ENCODE measurements at places on chromosomes 16 and 17. TPM values are rescaled to one million over a fixed set of nuclear protein-coding genes. Genes with fewer than 3 reads are reported as not detected.

- peak; percentile 92 for DNase-seq
Observed at GRCh38 chr16:69131839-69132423, 457 bp downstream of the CHTF8 start.

The GEMIN4 gene
- 19.9 TPM for total RNA-seq

GRCh38 chr16:89412811-89413210 lies 77.5 kb downstream of the ANKRD11 start:
- peak; percentile 77 for DNase-seq

DNA sequence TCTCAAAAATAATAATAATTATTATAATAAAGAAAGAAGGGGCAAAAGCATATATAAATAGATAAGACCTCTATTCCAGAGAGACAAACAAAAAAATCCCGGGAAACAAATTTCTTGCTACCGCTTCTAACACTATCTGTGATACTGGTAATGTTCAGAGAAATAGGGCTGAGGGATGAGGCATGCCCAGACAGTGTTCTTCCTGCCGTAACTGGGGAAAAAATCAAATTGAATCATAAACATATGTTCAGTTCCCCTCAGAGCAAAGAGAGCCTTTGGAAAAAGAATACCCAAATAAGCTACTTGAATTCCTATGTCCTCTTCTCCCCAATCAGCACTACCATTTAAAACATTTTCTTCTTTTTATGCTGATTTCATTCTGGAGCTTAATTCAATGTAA lies 688.0 kb downstream of the KCNJ2 start:
- no peak for DNase-seq

DNA sequence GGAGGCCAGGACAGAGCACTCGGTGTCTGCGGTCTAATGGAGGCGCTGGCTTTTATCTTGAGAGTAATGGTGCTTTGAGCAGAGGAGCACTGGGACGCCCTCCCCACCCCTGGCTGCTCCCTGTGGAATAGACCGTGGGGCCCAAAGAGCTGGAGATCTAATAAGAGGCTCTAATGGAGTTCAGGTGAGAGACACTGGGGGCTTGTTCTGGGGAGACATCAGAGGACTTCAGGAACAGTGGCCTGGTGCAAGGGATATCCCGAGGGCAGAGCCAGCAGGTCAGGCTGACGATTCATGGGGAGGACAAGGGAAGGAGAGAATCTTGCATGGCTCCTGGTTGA lies 9.5 kb upstream of the KRT19 start:
- DNase-seq: no peak

GRCh38 chr17:33390479-33391176 lies 97.5 kb upstream of the ASIC2 start:
- no peak for DNase-seq

The TMEM235 gene
- total RNA-seq: not detected

The TMEM100 gene
- 1.4 TPM for total RNA-seq

DNA sequence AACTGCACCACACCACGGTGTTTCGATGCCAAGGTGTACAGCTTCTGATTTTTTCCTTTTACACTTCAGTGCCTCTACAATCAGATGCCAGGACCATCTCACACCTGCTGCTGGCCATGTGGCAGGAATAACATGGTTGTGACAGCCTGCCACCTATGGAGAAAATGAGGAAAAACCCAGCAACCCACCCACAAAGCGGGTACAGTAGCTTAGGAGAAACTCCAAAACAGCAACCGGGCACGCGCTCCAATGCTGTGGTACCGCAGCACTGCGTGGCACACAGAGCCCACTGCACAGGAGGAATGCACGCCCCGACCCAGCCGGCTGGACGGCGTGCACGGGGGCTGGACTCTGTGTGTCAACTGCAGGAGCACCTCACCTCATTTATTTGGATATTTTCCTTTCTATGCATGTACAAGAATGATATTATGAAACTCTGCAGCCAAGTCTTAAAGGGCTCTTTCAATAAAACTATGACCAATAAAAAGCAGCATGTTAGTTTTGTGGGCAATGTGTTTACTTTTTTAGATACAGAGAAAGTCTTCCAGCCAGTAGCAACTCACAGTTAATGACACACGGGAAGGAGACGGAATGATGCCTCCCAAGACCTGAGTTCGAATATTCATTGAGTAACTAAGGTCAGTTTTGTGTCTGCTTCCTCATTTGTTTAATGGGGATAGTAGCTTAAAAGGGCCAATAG lies 45.9 kb downstream of the MAP1LC3B start:
- DNase-seq: no peak

GRCh38 chr16:24538756-24539294 lies 541 bp upstream of the RBBP6 start:
- DNase-seq: no peak

GRCh38 chr17:75480281-75480680 lies 23.8 kb downstream of the TMEM94 start:
- no peak for DNase-seq
